ENCODE measurements at places on chromosomes 16 and 17.

DNA sequence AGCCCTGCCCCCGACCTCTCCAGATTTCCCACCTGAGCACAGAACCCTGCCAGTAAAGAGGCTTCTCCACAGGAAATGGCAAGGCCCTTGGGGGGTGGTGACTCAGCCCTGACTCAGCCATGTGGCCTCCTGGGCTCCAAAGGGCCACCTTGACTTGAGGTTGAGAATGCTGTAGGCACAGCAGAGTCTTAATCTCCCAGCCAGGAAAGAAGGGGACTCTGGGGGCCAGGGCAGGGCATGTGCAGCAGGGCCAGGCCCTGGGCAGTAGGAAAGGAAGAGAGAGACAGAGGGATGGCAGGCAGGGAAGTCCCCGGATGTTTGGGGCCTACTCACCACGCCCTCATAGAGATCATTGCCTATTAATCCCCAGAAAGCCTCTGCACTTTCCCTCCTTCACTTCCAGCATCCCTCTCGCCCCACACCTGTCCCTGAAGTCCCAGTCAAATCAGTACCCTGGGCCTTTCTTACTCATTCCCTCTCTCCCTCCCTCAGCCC lies 4.8 kb upstream of the ITGA3 start:
- peak; percentile 40 for DNase-seq

DNA sequence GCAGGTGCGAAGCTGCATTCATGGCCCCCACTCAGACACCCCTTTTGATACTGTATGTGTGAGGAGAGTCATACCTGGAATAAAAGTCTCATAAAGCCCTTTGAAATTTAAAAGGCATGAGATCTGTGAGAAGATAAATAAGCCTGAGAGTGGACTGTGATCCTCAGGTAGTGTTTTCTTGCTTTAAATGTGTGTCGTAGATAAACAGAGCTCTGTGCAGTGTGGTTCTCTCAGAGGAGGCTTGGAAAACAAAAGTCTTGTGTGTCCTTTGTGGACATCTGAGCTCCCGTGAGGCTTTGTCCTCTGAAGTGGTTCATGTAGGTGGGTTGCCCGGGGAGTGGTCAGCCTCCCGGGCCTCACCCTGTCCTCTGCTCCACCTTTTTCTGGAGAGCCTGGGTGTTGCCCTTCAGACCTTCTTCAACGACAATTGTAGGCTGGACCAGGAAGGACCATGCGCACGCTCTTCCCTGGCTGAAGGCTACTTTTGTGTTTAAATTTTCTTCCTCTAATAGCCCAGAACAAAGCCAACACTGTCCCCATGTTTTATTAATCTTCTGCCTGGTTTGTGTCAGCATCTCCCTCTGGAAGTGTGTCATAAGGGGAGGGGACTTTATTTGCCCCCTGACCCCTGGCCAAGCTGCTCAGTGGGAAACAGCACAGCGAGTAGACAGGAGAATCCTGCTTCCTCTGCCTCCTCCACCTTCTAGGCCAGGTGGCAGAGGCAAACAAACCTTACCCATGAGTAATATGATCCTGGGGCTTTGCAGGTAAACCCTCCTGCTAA lies 151.2 kb downstream of the MSI2 start:
- DNase-seq: no peak

DNA sequence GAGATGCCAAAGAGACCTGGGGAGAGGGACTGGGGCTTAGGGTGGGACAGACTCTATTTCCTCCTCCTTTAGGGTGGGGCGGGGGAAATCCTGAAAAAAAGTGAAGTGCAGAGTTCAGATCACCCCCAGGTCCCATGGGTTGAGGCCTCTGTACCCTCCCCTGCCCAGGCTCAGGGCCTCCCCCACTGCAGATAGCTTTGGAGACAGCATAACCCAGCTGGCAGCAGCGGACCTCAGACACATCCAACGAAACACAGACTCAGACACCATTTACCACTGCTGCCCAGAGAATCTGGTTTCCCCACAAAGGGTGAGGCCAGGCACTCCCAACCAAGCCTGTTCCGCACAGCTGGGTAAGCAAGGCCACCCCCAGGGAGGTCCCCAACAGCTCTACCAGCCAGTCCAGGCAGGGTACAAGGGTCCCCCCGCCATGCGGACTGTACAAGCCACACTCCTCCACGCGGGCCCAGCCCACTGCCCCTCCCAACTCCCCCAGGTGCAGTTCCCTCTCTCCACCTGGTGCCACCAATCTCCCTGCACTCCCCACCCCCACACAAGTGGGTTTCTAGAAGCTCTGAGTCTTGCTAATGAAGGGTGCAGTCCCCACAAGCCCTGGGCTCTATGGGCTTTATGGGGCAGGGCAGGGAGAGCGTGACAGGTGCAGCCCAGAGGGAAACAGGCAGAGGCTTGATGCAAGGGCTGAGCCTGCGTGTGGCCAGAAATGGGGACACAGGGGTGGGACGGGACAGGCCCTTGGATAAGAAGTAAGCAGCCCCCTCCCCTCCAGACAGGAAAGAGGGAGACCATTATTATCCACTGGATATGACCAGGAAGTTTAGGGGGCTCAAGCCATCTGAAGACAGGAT lies 8.9 kb downstream of the RHBDF2 start:
- no peak for DNase-seq

GRCh38 chr17:49727380-49727779 lies 19.6 kb upstream of the SLC35B1 start:
- no peak for DNase-seq

GRCh38 chr16:1209081-1209480 lies 16.0 kb downstream of the TPSG1 start:
- DNase-seq: no peak

DNA sequence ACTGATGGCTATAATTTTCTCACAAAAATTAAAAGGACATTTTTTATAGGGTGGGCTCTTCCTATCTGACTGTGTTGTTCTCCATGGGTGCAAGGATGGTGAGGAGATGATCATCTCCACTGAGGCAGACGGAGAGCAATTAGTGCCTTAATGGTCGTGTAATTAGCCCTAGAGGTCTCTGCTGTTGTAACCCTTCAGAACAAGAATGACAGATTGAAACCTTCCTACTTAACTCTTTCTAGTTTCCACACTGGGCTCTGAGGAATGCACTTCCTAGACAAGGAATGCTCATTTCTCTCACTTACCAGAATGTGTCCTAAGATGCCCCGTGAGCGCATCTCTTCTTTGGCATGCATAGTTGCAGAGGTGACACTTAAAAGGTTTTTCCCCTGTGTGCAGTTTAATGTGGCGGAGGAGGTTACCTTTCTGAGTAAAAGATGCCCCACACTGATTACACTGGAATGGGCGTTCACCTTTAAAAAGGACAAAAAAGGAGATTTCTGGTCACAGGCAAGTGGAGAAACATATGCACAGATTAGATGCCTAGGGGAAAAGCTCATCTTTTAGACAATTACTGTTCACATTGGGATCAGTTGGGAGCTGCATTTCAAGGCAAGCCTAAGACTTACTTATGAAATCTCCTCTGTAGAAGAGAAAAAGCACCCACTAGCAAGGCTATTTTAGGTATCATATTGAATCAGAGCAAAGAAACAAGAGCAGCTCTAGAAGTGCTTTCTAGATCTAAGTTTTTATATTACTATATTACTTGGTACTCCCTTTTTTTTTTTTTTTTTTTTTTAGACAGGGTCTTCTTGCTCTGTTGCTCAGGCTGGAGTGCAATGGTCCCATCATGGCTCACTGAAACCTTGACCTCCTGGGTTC lies 53.6 kb downstream of the GRB7 start:
- no peak for DNase-seq

DNA sequence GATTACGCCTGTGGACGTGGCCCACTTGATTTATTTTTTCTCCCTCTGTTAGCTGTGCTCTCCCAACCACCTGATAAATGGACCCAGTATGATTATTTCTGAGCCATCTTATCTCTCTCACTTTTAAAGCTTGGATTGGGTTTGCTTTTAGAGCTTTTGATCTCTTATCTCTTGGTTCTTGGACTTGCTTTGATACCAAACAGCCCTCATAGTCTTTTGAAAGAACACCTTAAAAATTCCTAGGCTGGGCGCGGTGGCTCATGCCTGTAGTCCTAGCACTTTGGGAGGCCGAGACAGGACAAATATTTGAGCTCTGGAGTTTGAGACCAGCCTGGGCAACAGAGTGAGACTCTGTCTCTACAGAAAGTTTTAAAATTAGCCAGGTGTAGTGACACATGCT lies 25.8 kb downstream of the SMTNL2 start:
- DNase-seq: no peak

GRCh38 chr17:8552577-8553320 lies 77.8 kb downstream of the MYH10 start:
- no peak for DNase-seq

DNA sequence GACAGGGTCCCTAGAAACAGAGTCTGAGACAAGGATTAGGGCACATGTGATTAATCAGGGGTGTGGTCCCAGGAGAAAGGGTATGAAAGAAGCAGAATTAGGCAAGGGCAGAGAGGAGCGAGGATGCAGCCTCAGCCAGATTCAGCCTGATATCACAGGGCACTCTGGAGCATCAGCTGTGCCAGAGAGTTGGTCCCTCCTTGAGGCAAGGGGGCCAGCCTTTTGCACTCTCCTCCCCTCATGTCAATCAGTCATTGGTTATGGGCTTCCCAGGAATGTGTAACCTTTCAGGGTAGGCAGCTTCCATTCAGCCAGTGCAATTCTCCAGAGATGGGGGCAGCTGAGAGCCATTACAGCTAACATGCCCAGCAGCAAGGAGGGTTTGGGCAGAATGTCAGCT lies 152.6 kb upstream of the LHX1 start:
- no peak for DNase-seq

DNA sequence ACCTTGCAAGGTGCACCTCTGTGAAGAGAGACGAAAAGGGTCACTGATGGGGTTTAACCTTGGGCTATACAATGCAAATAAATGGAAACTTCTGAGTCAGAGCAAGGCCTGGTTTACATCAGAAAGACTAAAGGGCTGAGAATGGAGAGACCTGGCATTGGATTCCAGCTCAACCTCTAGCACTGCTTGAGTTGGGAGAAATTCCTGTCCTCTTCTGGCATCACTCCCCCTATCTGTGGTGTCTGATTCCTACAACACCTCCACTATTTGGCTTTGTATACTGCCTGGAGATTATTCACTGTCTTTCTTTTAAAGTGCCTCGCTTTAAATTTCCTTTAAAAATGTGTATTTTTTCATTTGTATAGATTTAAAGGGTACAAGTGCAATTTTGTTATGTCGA lies 68.8 kb downstream of the GPR139 start:
- DNase-seq: no peak

DNA sequence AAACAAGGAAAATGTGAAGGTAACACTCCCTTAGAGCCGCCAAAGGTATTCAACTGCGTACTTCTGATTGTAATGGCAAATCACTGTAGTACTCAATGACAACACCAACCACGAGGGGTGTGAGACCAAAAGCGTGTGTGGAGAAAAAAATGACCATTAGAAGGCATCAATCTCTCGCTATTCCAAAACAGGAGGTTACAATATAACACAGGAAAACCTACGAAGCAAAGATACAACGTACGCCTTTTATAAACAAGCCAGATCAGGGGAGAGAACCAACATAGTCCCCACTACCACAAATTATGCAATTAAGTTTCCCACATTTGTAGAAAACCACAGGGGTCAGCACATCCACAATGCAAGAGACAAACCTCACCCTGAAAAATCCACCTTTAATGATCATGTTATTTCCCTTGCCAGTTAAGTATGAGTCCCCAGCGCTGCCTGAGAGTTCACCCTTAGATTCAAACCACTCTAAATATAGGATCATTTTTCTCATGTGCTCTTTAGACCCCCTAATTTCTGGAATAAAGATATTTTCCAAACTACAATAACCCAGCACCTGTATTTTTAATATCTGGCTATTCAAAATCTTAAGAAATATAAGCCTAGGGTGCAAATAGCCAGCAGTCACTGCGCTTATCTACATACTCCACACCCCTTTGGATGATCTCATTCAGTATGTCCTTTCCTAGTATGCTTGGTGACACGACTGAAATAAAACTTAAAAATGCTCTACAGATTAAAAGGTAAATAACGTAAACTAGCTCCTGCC lies 12.4 kb downstream of the TEX14 start:
- DNase-seq: no peak

DNA sequence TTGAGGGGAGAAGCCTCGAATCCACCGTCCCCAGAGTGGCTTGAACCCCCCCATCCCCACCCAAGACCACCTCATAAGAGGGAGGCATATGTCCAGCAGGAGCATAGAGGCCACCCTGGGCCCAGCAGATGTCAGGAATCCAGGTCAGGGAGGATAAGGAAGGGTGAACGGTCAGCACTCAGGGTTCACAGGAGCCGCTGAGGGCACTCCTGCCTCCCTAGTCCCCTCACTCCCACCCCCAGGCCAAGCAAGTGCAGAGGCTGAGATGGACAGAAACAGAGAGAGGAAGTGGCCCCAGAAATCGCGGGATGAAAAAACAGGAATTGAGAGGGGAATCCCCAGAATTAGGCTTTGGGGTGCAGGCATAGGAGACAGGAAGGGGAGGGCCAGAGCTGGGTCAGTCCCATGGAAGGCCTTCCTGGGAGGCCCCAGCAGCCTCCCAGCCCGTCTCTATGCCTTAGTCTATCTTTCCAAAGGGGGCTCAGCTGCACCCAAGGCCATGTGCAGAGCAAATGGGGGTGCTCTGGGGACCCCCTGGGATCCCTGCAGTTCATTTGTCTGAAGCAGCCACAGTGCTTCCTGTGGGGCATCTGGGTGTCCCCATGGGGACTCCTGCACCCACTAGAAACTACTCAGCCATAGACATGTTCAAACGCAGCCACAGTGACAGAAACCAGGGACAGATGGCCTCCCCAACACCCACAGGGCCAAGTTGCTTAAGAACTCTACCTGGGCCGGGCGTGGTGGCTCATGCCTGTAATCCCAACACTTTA lies 1.7 kb downstream of the CMTM3 start:
- no peak for DNase-seq

- no peak for DNase-seq
These were observed 4.3 kb upstream of the CLEC19A start for GRCh38 chr16:19281246-19281645.

GRCh38 chr16:4870138-4870671 lies 22.9 kb downstream of the UBN1 start:
- no peak for DNase-seq

DNA sequence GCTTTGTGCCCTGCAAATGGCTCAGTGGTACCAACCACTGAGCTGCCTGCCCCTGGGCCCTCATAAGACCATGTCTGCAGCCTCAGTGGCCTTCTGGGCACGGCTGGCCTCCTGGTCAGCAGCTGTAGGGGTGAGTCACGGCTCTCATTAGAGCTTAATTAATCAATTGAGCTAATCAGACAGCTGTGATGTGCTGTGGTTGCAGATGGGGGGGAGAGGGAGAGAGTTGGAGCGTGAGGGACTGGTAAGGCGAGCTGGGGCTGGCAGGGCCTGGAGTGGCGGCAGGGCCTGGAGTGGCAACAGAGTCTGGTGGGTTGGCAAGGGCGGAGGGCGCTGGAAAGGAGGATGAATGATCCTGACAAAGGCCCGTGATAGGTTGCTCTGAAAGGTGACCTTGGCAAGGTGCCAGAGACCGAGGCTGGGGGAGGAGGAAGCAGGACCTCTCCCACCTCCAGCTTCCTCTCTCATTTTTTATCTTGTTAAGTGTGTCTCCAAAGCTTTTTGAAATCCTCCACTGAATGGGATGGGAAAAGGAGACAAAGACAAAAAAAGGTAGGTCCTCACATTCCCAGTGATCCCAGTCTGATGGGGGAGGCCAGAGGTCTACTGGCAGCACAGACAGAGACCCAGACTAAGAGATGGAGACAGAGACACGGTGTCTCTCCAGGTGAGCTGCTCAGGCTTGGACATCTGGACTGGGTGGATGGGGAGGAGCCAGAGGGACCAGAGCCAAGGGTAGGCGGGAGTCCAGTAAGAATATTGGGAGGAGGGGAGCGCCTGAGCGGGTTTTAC lies 41.6 kb downstream of the DCAKD start:
- DNase-seq: no peak

Data from GOT3 (cell line).